ENCODE measurements at places on chromosomes 11 and 22.
A peak's percentile ranks its signal among the peaks of the same experiment; 100 is the strongest.

- no peak for DNase-seq
Measured at GRCh38 chr11:96648991-96649390, 259.2 kb downstream of the JRKL start.

GRCh38 chr22:19480789-19481188 lies 1.1 kb downstream of the CDC45 start:
- no peak for DNase-seq

DNA sequence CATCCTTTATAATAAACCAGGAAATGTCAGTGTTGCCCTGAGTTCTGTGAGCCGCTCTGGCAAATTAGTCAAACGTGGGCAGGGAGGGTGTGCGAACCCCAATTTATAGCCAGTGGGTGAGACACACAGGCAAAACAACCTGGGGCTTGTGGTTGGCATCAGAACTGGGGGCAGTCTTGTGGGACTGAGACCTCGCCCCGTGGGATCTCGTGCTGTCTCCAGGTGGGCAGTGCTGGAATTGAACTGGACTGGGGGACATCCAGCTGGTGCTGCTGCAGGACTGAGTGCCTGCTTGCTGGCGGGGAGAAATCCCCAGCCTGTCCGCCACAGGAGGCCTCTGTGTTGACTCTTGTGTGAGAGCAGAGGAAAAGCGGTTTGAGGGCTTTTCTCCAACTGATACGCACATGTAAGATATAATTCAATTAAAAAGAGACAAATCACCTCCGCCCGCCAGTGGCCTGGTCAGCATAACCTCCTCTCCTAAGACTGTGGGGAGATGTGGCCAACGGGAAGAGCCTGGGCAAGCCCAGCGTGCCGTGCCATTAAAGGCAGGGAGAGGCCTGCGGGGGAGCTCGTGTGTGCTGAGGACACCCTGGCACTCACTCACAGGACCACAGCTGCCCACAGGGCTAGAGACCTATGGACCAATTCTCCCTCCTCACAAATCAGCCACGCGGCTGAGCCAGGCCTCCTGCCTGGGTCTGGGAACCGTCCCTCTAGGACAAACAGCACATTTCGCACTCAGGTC lies 18.4 kb downstream of the SULT4A1 start:
- DNase-seq, result no peak

DNA sequence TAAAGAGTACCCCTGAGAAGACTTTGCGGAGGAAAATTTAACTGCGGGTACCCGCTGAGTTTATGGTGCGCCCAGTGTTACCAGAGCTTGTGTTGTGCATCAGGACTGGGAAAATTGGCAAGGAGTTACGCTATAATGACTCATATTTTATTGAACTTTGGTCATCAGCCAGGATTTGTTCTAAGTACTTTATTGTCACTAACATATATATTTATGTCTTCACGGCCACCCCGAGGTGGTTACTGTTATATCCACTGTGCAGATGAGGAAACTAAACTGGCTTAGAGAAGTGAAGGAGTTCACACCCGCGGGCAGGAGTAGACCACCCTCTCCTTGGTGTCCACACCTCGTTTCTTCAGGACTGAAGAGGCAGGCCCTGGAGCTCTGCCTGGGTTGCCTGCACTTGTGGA lies 667 bp downstream of the ACCS start:
- DNase-seq, result peak; percentile 32

DNA sequence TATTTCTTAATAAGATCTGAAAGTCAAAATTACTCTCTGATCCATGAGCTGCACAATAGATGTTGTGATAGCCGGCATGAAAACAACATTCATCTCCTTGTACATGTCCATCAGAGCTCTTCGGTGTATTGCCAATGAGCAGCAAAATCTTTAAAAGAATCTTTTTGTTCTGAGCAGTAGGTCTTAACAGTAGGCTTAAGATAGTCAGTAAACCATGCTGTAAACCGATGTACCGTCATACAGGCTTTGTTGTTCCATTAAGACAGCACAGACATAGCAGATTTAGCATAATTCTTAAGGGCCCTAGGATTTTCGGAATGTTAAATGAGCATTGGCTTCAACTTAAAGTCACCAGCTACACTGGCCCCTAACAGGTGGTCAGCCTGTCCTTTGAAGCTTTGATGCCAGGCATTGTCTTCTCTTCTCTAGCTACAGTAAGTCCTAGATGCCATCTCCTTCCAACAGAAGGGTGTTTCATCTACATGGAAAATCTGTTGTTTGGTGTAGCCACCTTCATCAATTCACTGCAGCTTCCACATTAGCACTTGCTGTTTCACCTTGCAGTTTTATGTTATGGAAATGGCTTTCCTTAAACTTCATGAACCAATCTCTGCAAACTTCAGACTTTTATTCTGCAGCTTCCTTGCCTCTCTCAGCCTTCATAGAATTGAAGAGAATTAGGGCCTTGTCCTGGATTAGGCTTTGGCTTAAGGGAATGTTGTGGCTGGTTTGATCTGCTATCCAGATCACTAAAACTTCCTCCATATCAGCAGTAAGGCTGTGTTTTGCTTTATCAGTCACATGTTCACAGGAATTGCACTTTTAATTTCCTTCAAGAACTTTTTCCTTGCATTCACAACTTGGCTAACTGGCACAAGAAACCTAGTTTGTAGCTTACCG lies 28.4 kb downstream of the RRP8 start:
- no peak for DNase-seq

DNA sequence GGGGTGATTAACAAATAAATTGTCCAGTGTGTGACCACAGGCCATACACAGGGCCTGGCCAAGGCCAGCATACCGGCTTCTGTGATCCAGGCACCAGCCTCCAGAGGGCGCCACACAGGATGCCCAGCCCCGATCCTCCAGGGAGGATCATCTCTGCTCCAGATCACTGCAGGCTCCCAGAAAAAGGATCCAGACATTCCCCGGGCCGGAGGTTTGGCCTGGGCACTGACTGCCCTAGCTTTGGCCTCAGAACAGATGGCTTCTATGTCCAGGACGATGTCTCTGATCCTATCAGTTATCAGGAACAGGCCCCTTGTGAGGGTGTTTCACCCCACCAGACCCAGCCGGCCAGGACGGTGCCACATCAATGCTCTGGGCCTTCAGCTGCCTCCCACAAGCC lies 74.5 kb upstream of the LMO1 start:
- no peak for DNase-seq

DNA sequence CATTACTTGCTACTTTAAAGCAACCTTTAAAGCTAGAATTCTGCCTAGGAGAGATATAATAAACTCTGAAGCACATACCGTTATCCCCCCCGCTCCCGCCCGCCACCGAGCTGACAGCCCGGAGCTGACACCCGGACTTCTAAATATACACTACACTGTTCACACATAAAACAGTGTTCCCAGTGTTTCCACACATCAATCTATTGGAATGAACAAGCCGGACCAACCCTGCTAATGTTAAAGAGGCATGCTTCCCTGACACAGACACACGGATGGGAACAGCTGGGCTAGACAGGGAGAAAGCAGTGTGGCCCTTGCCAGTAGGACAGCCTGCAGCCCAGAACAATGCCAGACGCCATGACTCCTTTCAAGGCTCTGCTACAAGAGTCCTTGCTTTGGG lies 108.4 kb upstream of the CSNK2A3 start:
- DNase-seq, result no peak

DNA sequence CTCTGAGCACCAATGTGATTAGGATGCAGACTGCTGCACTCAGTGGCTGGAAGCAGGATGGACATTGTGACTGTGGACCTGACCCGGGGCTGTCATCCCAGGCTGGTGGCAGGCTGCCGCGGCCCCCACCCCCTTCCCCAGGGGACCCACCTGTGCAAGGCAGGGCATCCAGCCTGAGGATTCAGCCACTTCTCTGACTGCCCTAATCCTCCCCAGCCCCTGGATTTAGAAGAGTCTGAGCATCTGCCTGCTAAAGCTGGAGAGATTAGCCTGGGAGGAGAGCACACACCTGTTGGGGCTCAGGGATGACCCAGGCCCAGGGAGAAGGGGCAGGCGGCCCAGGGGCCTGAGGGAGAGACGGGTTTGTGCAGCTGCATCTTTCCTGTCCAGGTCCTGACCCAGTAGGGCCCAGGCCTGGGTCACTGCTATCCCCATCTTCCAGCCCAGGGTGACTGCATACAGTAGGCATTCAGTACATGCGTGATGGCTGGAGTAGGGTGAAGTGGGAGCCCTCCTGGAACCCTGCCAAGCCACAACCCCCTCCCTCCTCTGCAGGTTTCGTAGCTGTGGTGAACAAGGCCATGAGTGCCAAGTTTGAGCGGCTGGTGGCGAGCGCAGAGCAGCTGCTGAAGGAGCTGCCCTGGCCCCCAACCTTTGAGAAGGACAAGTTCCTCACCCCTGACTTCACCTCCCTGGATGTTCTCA lies 12.1 kb downstream of the DPP3 start:
- DNase-seq, result no peak

GRCh38 chr11:46755962-46756361 lies 36.9 kb downstream of the F2 start:
- DNase-seq, result no peak

DNA sequence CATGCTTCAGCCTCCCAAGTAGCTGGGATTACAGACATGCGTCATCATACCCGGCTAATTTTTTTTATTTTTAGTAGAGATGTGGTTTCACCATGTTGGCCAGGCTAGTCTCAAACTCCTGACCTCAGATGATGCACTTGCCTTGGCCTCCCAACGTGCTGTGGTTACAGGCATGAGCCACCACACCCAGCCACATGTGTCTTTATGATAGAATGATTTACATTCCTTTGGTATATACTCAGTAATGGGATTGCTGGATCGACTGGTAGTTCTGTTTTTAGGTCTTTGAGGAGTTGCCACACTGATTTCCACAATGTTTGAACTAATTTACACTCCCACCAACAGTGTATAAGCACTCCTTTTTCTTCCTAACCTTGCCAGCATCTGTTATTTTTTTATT lies 276.2 kb downstream of the METTL15 start:
- DNase-seq, result no peak

GRCh38 chr11:110184456-110184855 lies 91.3 kb downstream of the ZC3H12C start:
- DNase-seq, result peak; percentile 83

GRCh38 chr11:83827940-83828554 lies 541.9 kb upstream of the CCDC90B start:
- peak; percentile 57 for DNase-seq

- no peak for DNase-seq
Measured at GRCh38 chr11:35529971-35530495, 4.6 kb upstream of the PAMR1 start.

GRCh38 chr11:12705874-12706273 lies 31.7 kb downstream of the TEAD1 start:
- no peak for DNase-seq

DNA sequence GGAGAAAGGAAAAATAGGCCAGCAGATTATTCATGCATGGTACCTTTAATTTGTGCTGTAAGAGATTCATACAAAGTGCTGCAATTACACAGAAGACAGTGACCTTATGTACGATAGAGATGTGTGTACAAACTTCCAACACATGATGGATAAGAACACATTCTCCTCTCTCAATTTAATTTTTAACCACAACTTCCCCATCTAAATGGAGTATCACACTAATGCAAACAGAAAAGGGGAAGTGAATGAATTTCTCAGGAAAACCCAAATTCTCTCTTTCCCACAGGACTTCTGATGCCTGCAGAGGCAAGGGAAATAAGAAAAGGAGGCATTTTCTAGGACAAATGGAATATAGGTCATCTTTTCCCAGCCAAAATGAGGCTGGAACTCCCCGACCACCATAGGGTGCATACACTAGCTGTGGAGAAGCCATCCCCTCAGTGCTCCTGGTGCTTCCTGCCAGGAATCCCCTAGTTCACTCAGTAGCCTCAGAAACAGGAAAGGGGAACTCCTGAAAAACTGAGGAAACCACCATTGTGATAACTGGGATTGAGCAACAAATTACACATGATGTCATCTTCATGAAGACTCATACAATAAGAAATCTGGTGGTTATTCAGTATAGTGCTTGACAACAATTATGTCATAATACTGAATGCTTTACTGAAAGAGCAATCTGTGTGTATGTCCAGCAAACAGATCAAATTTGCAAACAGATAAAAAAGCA lies 22.4 kb downstream of the MMP10 start:
- peak; percentile 98 for DNase-seq

DNA sequence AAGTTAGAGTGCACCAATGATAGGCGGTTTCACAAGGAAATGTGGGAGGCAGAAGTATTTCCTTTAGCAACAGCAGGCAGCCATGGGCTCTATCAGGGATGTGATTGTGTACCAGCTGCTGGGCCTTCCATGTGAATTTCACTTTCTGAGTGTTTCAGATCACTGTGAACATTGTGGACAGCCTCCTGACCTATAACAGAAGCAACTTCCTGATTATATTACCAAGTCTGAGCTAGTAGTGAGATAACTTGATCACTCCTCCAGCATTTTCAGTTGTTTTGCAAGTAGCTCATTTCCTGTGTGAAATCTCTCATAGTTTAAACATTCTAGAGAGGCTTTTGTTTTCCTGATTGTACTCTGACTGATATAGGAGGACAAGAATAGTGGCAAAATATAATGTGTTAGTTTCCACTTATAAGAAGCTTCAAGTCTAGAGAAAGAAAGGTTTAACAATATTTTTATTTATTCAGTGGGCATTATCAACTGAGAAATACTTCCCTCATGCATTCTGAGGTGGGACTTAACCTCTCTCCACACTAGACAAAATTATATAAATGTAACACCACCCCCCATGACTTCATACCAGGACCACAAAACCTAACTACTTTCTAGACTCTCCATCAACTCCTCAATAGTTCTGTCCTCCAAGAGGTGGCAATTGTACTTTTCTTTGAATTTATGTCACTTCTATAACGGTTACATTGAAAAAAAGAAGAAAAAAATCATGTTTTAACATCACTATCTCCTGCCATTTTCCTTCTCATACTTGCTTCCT lies 184.2 kb upstream of the LUZP2 start:
- DNase-seq, result no peak

DNA sequence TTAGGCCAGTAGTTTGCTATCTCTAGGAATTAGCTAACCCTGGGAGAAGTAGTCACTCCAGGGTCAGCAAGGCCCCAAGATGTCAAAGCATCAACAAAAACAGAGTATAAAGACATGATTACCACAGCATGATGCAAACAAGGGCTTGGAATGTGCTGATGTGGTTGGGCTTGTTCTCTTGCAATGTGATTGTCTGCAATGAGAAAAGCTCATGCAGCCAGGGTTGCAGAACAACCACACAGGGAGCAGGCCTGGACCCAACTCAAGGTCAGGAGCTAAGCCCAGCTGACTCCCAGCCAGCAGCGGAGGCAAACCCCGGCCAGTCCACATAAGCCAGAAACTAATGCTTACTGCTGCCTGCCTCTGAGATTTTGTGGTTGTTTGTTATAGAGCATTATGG lies 132.4 kb upstream of the ZC3H12C start:
- DNase-seq, result no peak

GRCh38 chr11:119785131-119785530 lies 56.1 kb upstream of the NECTIN1 start:
- DNase-seq, result no peak

GRCh38 chr22:40436505-40437431 lies 66.4 kb downstream of the SGSM3 start:
- DNase-seq, result peak; percentile 86

GRCh38 chr22:27377501-27378295 lies 423.9 kb downstream of the MN1 start:
- DNase-seq, result no peak
